Activated CD4-positive, alpha-beta T cell treated with anti-CD3 and anti-CD28 coated beads, Interleukin-2, amount 10 ng/mL, durations not matched to agents 24 days and 14 days (primary cell): ENCODE measurements at places on chromosomes 7 and 10. TPM values are rescaled to one million over a fixed set of nuclear protein-coding genes. Genes with fewer than 3 reads are reported as not detected.

The AS3MT gene
- 0.57 and 0.79 TPM in 2 replicates for total RNA-seq

The FAM221A gene
- total RNA-seq, result 6.6 TPM in 2 replicates

The NAPEPLD gene
- 8.8 and 10.1 TPM in 2 replicates for total RNA-seq

The TDRD1 gene
- total RNA-seq, result 0.16 and 0.21 TPM in 2 replicates

The NYAP1 gene
- total RNA-seq, result 0.17 and 0.49 TPM in 2 replicates

The MSMB gene
- total RNA-seq, result not detected in 2 replicates
